ENCODE measurements at places on chromosomes 3 and 15. TPM values are rescaled to one million over a fixed set of nuclear protein-coding genes. Genes with fewer than 3 reads are reported as not detected.
A peak's percentile ranks its signal among the peaks of the same experiment; 100 is the strongest.

- peaks cover 3% of the 10 kb centered on the region for H3K4me1 ChIP-seq
- H3K4me3 ChIP-seq = no peak overlapping the region
- DNase-seq = no peak
- H3K36me3 ChIP-seq = no peaks in the 10 kb centered on the region
- no peaks in the 10 kb centered on the region for H3K27me3 ChIP-seq
These were observed 108.0 kb upstream of the TBC1D5 start for GRCh38 chr3:17850448-17850847.

- no peak for DNase-seq
- H3K36me3 ChIP-seq = peaks cover 44% of the 10 kb centered on the region
- no peak overlapping the region for H3K4me3 ChIP-seq
- H3K27me3 ChIP-seq = no peaks in the 10 kb centered on the region
- H3K27ac ChIP-seq = peak overlapping the region; percentile 55
- peaks cover 61% of the 10 kb centered on the region for H3K4me1 ChIP-seq
These were observed 18.6 kb downstream of the SUCLG2 start for GRCh38 chr3:67635806-67636205.

DNA sequence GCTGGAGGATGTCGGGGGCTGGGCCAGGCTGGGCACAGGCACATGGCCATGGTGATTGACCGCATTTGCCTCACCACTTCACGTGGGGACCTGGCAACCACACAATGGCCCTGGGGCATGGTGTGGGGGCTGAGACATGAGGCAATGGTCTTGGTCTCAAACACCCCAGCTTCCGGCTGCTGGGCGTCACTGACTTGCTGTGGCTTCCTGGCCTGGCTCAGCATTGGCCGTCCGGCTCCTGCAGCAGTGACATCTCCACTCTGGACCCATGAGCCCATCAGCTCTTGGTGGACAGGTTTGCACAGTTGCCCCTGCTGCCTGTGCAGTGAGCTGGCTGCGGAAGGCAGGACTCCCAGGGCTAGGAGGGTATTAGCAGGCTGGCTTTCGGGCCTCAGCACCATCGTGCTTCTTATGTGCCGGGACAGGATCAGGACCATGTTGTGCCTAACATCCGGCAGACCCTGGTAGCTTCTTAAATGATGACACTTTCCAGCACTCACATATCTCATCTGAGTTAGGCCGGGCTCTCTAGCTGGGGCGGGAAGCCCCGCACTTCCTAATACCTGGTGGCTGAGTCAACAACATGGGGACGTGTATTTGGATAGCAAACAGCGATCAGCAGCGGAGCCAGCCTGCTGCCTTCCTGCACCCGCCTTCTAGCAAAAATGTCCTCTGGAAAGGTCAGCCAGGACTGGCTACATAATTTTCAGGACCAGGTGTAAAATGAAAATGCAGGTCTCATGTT lies 34.1 kb downstream of the ZNF710 start:
- peaks cover 83% of the 10 kb centered on the region for H3K4me1 ChIP-seq
- peak overlapping the region; percentile 91 for H3K27ac ChIP-seq
- H3K36me3 ChIP-seq = no peaks in the 10 kb centered on the region
- H3K4me3 ChIP-seq = no peak overlapping the region

Gene SLC51A
- not detected for total RNA-seq

DNA sequence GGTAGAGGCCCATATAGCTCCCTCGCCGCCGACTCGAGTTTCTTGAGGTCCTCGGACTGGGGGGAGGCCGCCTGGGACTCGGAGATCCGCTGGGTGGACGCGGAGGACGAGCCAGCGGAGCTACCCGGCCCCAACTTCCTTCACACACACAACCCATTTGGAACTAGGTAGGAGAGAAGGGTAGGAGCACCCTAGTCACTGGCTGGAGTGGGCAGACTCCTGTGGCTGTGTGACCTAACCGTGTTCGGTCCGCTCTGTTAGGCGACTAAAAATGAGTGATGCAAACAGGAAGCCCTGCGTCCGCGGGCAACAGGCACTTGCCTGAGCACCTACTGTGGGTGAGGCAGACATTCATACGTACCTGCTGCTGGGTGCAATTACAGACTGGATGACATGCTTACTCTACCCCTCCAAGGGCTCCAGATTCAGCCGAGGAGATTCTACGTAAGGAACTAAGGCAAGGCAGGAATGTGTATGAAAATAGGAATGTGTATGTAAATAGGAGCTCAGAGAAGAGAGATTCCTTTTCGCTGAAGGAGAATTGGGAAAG lies 4.6 kb upstream of the SIN3A start:
- peak; percentile 82 for DNase-seq
- no peaks in the 10 kb centered on the region for H3K27me3 ChIP-seq
- peaks cover 6% of the 10 kb centered on the region for H3K36me3 ChIP-seq

Gene ADAMTS9
- not detected for total RNA-seq

Gene RPUSD2
- 19.0 TPM for total RNA-seq

Gene CACNA2D2
- 2.1 TPM for total RNA-seq

DNA sequence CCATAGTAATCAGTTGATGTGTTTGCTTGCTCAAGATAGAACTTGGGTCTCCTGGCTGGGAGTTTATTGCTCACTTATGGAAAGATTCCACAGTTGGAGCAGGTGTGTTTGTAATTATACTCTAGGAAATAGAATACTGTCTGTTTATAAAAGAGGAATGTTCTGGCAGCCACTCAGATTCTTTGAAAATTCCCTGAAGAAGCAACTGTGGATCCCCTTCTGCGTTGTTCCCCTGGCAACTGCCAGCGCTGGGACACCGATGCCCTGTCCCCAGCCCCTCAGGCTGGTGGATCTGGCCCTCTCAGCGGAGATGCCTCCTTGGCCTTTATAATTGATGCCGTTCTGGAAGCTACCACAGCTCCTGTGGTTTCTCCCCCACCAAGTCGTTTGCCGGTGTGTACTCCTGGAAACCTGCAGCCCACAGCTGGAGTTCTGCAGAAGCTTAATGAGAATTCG lies 225.9 kb downstream of the ITPR1 start:
- H3K27ac ChIP-seq = no peak overlapping the region
- H3K36me3 ChIP-seq = peaks cover 23% of the 10 kb centered on the region
- no peak overlapping the region for H3K4me3 ChIP-seq
- DNase-seq = no peak
- no peaks in the 10 kb centered on the region for H3K27me3 ChIP-seq

DNA sequence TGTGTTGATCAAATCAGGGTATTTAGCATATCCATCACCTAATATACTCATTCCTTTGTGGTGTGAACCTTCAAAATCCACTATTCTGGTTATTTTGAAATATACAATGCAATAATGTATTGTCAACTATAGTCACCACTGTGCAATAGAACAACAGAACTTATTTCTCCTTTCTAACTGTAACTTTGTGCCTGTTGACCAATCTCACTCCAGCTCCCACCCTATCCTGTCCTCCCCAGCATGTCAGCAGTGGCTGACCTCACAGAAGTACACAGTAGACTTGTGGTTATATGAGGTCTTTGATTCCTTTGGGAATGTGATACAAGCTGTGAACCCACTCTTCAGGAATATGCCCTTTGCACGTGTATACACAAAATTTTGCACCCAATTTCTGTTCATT lies 64.2 kb downstream of the ECT2 start:
- DNase-seq = no peak
- no peaks in the 10 kb centered on the region for H3K27me3 ChIP-seq
- no peaks in the 10 kb centered on the region for H3K4me1 ChIP-seq
- no peaks in the 10 kb centered on the region for H3K36me3 ChIP-seq

DNA sequence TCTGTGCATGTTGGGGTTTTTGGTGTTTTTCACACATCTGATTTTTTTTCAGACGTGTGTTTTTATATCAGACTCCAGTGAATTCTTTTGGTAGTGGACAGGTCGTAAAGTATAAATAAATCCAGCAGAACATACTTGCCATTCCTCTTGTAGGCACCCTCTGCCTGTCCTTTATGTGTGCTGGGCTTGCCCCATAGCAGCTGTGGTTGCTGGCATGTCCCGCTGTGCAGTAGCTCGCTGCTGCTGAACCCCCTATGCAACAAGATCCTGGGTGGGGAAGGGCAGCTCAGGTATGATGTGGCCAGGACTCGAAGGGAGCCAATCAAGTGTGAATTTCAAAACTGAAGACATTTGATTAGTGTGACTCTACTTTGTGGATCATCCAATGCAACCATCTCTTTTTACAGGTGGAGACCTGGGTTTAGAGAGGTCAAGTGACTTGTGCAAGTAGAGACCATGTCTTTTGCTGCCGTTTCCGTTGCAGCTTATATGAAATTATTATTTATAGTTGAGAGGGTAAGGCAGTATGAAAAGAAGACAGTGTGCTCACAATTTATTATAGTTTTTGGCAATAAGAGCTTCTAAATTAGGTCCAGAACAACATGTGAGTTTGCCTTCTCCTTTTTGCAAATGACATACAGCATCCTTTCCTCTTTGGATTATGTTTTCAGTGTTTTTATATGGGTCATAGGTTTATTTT lies 350.8 kb upstream of the C2CD4B start:
- H3K4me1 ChIP-seq = peaks cover 5% of the 10 kb centered on the region
- H3K36me3 ChIP-seq = no peaks in the 10 kb centered on the region
- H3K4me3 ChIP-seq = no peak overlapping the region
- H3K27ac ChIP-seq = no peak overlapping the region

Gene SPINK8
- total RNA-seq = not detected

DNA sequence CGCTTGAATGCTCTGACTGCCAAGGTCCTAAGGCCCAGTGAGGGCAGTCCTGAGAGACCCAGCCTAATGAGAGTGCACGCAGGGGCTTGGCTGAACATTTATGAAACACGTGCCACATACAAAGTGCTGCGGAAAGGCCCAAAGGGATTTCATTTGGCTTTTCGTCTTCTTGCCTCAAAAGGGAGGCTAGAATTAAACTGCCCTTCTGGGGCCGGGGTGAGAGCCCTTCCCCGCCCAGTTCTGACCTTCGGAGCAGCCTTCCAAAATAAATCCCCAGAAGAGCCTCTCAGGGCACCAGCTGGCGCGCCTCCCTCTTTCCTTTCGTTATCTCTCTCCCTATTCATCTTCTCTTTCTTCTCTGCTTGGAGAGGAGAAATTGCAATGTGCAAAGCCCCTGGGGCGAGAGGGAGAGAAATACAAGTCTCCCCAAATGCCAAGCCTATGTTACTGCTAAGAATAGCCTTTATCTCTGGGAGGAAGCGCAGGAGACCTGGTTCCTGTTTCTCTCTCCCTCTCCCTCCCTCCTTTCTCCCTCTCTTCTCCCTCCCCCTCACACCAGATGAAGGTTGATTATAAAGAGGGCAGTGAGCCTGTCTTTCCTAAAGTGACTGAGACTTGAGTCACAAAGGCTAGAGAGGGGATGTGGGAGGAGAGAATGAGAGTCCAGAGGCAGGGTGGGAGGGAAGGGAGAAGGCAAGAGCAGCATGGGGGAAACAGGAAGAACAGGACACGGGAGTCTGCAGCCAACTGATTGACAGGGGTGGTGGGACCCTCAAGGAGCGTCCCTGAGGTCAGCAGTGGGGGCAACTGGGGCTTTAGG lies 36.7 kb upstream of the NDUFB4 start:
- no peak for DNase-seq
- H3K4me3 ChIP-seq = peak overlapping the region; percentile 52
- no peak overlapping the region for H3K27ac ChIP-seq
- H3K27me3 ChIP-seq = peaks cover 13% of the 10 kb centered on the region
- peaks cover 15% of the 10 kb centered on the region for H3K4me1 ChIP-seq

Gene ZNF80
- 1.8 TPM for total RNA-seq

Gene KIF23
- 45.4 TPM for total RNA-seq

- no peak overlapping the region for H3K27ac ChIP-seq
- H3K4me1 ChIP-seq = peaks cover 6% of the 10 kb centered on the region
- peaks cover 13% of the 10 kb centered on the region for H3K27me3 ChIP-seq
- no peaks in the 10 kb centered on the region for H3K36me3 ChIP-seq
- H3K4me3 ChIP-seq = no peak overlapping the region
These were observed 135.4 kb upstream of the PFN2 start for GRCh38 chr3:150105886-150106612.

DNA sequence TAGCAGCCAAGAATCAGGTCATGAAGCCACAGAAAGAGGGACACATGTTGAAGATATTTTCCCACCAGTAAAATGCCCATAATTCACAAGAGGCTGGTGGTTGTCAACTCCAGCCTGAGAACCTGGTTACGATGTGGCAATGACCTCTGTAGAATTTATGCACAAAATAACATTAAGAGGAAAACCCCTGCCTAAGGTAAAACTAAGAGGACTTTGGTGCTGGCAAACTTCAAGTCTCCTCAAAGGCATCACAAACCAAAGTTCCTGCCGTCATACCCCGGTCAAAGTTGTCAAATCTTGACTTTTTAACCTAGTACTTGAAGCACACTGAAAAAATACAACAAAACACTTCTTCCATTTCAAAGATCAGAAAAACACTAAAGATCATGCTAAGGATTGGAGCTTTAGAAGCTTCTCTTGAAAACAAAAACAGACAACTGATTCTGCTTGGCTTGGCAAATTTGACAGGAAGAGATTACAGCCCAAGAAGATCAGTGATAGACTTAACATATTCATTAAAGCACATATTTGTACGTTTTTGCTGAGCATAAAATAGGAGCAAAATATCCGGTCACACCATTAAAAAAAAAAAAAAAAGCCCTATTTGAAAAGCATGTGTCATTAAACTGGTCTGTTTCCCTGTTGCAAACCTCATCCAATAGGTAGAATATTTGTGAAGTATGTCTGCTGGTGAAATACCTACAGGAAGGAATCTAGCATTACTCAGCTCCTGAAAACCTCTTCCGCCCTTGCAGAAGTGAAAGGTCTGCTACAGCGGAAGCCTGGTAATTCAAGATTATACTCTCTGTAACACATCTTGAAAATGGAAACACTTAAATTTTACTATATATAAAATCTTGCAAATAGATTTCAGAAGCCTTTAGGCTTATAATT lies 22.8 kb downstream of the EIF4E3 start:
- peaks cover 63% of the 10 kb centered on the region for H3K4me1 ChIP-seq
- peak overlapping the region; percentile 93 for H3K27ac ChIP-seq
- H3K36me3 ChIP-seq = peaks cover 40% of the 10 kb centered on the region
- peak; percentile 59 for DNase-seq
- peak overlapping the region; percentile 65 for H3K4me3 ChIP-seq

Gene GRIP2
- total RNA-seq = not detected

Gene SH2D7
- not detected for total RNA-seq

DNA sequence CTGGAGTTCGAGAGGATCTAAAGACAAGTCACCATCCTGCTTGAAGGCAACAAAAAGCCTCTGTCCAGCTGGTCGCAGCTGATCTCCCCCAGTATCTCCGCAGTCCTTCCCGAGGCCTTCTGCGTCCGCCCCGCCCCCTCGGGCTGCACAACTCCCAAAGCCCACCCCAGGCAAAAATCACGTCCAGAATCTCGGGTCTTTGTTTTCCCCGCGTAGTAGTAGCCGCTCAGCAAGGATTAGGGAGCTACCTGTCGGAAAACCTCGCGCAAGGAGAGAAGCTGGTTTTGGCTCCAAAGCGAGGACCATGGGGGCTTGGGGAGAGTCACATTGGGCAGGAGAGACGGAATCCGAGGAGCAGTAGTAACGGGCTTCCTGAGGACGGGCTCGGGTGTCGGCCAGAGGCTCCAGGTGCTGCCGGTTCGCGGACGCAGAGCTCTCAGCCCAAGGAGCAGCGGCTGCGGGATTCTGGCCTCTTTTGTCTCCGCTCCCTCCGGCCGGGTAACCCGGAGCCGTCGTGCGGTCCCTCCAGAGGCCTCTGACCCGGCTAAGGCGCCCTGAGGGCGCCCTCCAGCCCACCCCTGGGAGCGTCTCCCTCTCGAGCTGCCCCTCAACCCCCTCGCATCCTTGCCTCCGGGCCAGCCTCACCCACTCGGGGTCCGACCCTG lies 401 bp downstream of the ZSCAN29 start:
- peaks cover 55% of the 10 kb centered on the region for H3K36me3 ChIP-seq
- peak; percentile 13 for DNase-seq
- peaks cover 47% of the 10 kb centered on the region for H3K4me1 ChIP-seq
